Activated CD8-positive, alpha-beta memory T cell treated with anti-CD3 and anti-CD28 coated beads for 36 hours (primary cell): ENCODE measurements at places on chromosomes 11 and 22. TPM values are rescaled to one million over a fixed set of nuclear protein-coding genes. Genes with fewer than 3 reads are reported as not detected.

The MAP6 gene
- 0.11 TPM for total RNA-seq

The OR51B5 gene
- not detected for total RNA-seq

The SYT8 gene
- total RNA-seq: not detected

The NXPE4 gene
- not detected for total RNA-seq

The CRYBB2 gene
- total RNA-seq: not detected

The MRGPRX4 gene
- total RNA-seq: not detected

The AP1B1 gene
- total RNA-seq: 75.4 TPM

The EIF3F gene
- total RNA-seq: 290 TPM

The C11orf21 gene
- total RNA-seq: 3.5 TPM

The IRAG1 gene
- total RNA-seq: not detected

The RAB39A gene
- total RNA-seq: 0.21 TPM
